ENCODE measurements at places on chromosomes 5 and 9.

- no peak for DNase-seq
Measured at GRCh38 chr5:54421976-54422375, 33.5 kb upstream of the HSPB3 start.

DNA sequence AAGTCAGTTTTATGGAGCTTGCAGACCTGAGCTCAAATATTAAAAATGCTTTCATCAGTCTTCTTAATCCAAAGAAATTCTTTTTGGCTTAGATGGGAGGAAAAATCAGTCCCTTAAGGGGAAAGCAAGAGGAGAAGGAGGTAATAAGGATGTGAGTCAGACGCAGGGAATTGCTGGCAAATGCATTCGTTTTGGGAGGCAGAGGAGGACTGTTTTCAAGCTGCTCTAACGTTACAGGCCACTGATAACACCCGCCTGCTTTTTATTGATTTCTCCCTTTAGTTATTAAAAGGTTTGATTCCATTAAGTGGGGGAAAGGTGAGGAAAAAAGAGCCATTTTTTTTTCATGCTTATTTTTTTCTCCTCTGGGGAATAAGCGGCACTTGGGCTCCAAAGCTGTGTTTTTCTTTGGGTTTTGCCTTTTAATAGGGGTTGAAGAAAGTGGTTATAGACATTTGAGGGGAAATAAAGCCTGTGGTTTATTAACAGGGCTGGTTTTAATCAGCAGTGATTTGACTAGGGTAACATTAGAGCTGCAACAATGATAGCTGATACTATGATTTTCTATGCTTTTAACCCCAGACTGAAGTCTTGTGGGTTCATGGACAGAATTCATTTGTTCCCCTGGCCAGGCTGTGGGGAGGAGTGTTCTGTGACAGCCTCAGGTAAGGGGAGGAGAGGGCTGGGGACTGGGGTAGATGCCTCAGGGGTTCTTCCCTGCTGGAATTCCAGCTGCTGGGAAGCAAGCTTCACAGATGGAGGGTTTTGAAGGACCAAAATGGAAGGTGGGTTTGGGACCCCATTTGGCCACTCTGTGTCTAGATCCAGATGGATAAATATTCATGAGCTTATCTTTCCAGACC is 225.2 kb downstream of the GAS1 start:
- no peak for DNase-seq

DNA sequence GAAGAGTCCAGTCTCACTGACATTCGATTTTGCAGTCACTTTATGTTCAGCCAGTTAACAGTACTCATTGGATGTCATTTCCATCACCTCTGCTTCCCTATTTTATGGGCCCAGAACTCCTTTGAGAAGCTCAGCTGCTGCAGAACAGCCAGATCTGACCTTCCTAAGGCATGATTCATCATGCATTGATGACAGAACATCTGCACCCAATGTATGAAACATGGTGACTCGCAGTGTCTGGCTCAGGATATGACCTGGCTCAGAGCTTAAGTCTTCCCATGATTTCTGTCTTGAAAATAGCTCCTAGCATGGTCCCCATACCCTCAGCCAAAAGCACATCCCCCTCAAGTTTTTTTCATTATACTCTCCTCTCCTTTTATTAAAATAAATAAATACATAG is 92.6 kb upstream of the TRIM32 start:
- DNase-seq = no peak

- no peak for DNase-seq
Measured at GRCh38 chr5:149940077-149940574, 4.5 kb downstream of the PDE6A start.
